ENCODE measurements at places on chromosomes 11 and 22.

GRCh38 chr22:38215156-38216038 lies 13.6 kb downstream of the MAFF start:
- no peak for DNase-seq

DNA sequence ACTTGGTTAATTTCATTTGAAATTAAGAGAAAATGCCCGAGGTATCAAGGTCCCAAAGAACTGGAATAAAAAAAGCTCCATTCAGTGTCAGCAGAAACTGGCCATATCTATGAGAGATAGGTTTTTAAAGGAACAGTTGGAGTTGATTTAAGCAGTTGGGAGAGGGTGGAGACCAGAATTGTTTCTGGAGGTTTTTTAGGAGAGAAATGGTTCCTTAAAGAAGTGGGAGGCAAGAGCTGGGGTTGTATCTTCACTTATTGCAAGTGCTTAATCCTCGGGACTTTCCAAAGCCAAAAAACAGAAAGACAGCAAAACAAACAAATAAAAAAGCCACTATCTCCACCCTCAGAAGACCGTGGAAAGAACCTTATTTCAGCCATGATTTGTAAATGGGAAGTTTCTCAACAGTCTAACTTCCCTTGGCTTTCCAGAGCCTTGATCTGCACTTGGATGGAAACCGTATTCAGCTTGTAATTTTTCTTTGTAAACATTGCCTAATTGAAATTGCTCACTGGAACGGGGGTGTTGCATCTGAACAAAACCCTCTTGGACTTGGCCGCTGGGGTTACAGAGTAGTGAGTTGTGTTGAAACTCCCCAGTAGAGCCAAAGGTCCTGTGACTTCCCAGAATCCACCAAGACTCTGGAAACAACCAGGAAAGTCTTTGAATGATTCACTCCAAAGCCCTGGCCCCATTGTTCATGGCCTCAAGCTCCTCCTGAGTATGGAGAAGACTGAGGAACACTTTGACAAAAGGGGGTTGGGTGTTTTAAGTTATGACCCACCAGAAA lies 115.6 kb downstream of the SLC1A2 start:
- DNase-seq: peak; percentile 41

DNA sequence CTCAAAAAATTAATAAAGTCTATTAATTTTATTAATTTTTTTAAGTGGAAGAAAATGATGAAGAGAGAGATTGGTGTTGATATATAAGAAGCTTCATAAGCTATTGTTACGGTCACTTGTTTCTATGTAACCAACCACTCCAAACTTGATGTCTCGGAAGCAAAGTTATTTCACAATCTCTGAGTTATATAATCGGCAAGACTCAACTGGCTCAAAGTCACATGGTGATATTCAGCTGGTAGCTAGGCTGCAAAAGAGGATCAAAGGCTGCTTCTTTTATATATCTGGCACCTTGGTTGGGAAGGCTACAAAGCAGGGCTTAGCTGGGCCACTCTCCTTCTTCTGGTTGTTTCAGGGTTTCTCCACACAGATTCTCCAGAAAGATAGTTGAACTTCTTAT lies 245.1 kb upstream of the ARHGAP42 start:
- no peak for DNase-seq

DNA sequence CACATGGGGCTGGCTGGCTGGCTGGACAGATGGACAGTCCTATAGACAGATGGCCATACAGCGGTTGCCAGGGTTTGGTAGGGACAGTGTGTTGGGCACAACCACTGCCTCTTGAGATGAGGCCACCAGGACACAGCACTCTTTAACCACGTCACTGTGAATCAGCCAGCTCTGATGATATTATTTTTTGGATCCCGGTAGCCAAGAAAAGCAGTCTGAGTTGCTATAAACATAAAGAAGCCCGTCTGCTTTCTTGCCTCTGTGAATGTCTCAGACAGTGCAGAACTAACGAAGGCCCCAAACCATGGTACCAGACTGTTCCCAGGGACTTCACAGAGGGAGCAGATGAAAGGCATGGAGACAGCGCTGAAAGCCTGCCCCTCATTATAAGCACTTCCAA lies 115.9 kb upstream of the CSNK2A3 start:
- no peak for DNase-seq

GRCh38 chr11:96472085-96472484 lies 82.3 kb downstream of the JRKL start:
- DNase-seq: no peak

- DNase-seq: no peak
These were observed 87.0 kb downstream of the CSNK2A3 start for GRCh38 chr11:11265994-11266606.

All from putamen (tissue), 1 donor.